ENCODE measurements at places on chromosomes 5 and 9.

DNA sequence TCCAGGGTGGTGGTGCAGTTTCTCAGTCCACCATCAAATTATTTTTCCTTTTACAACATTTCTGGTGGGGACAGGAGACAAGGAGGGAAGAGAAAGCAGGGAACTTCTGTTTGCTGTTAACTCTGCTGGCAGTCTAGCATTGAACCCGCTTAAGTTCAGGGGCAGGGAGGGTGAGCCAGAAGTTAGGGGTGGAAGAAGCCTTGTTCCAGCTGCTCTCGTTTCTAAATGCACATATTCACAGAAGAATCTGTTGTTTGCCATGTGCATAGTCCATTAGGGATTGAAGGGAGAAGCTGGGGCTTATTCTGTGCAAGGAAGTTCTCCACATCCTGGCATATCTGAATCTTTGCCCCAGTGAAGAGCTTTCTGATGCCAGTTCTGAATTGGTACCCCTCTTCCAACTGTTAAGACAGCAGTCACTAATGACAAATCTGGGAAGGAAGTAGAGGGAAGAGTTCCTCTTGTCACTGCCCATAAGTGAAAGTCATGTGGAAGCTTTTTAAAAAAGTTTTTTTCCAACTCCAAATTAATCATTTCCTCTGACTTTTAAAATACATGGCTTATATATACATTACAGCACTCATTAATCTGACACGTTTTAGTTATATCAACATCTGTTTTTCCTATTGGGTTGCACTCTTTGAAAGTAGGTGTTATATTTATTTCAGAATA is 32.6 kb upstream of the ACOT12 start:
- peak; percentile 60 for DNase-seq

- no peak for DNase-seq
Measured at GRCh38 chr9:134548185-134548584, 93.4 kb upstream of the COL5A1 start.

DNA sequence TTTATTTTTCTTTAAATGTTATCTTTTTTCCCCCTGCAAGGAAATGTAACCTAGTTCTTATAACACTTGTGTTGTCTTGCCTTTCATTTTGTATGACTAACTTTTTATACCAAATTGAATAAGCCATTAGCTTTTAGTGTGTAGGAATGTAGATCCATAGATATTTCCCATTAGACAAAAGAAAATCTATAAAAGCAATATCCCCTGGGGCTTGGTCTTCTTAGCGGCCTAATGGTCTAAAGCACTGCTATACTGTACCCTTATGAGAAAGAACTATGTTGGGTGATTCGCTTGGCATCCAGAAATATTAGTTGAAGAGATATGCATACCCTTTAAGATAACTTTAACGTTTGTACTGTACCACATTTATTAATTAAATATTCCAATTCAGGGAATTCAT is 289.2 kb downstream of the CCDC171 start:
- no peak for DNase-seq

GRCh38 chr5:123035360-123035917 is 1.1 kb downstream of the PPIC start:
- peak; percentile 39 for DNase-seq

GRCh38 chr5:112915831-112916230 is 6.2 kb downstream of the REEP5 start:
- DNase-seq: no peak

DNA sequence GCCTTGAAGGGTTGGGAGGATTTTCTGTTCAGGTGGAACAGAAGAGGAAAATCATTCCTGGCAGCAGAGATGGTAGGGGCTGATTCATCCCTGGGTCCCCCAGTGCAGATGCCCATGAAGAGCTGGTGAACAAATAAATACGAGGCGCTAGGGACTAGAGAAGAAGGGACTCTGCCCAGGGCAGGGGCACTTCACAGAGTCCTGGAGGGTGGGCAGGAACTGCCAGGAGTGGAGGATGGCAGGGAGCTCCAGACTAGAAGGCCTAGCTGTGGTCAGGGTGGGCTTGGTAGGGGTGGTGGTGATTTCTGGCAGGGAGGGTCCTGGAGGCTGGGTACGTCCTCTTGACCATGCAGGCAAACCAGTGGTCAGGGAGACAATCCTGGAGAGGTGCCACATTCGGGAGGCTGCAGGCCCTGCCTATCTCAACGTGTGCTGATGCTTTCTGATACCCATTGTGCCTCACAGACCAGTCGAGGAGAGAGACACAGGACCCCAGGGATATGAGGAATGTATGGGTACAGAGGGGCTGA is 69.9 kb downstream of the CRB2 start:
- no peak for DNase-seq

DNA sequence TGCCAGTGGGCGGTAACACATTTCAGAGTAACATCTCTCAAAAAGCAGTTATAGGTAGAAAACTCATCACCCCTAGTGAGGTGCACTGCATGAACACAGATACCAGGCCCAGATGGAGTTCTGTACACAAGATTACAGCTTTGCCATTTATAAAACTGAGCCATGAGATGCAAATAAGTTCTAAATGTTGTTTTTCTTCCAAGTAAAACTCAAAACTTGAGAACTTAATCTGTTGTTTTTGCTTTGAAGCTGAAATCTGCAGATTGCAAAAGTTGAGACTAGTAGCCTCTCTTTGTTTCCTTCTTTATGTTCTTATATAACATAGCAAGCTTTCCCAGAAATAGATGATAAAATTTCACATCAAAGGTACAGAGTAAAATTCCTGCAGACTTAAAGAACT is 434.1 kb downstream of the PLK2 start:
- DNase-seq: no peak

DNA sequence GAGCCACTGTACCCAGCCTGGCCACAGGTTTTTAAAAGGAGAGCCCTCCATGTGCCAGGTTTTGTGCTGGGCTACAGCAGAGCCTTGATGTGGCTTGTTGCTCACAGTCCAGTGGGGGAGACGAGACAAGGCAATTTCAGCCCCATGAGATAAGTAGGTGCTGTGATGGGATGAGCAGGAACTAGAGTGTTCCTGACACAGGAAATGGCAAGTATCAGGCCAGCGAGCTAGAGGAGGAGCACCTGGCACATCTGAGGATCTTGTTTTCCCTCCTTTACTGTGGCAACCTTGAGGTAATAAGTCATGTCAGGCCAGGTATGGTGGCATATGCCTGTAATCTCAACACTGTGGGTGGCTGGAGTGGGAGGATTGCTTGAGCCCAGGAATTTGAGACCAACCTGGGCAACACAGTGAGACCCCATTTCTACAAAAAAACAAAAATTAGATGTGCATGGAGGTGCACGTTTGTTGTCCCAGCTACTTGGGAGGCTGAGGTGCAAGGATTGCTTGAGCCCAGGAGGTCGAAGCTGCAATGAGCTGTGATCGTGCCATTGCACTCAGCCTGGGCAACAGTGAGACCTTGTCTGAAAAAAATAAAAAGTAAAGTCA is 3.8 kb upstream of the ZDHHC12 start:
- no peak for DNase-seq

GRCh38 chr9:109064963-109065702 is 51.8 kb upstream of the CTNNAL1 start:
- DNase-seq: no peak

- DNase-seq: peak; percentile 20
Measured at GRCh38 chr5:181232593-181232992, 9.5 kb downstream of the TRIM41 start.

DNA sequence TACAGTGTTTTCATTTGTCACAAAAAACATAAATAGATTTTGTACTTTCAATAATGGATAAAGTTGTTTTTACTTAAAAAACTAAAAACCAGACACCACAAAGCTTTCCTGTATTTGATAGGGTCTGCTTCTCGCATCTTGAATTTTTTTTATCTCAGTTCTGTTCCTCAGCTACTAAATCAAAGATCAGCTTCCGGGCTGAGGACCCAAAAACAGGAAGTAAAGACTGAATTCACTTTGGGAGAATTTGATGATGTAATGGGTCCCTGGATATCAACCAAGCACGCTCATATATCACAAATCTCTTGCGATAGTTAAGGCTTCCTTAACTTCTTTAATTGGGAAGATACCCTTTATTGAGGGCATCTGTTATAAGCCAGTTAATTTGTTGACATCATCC is 24.1 kb downstream of the ITK start:
- no peak for DNase-seq

- DNase-seq: no peak
Measured at GRCh38 chr5:172828911-172829431, 5.1 kb upstream of the ERGIC1 start.

GRCh38 chr9:96487029-96487396 is 37.0 kb downstream of the HABP4 start:
- no peak for DNase-seq

GRCh38 chr5:59660737-59661136 is 232.8 kb downstream of the PDE4D start:
- no peak for DNase-seq

- DNase-seq: no peak
Measured at GRCh38 chr5:77981820-77982219, 205.7 kb upstream of the TBCA start.

DNA sequence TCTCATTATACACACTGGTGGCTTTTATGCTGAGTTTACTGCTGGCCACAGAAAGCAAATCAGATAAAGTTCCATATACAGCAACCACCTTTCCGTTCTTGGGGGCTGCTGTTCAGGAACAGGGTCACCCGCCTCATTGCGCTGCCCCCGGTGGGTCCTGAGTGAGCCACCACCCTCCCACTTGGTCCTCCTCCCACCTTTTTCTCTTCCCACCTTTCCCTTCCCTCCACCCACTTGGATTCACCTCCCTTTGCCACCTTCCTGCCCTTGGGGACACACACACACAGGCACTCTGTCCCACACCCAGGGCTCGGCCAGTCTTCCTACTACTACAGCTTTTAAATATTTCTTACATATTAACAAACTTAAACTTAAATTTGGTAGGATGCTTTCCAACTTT is 127.6 kb downstream of the WDR70 start:
- DNase-seq: no peak

- DNase-seq: no peak
Measured at GRCh38 chr5:78467752-78468357, 107.4 kb downstream of the SCAMP1 start.

DNA sequence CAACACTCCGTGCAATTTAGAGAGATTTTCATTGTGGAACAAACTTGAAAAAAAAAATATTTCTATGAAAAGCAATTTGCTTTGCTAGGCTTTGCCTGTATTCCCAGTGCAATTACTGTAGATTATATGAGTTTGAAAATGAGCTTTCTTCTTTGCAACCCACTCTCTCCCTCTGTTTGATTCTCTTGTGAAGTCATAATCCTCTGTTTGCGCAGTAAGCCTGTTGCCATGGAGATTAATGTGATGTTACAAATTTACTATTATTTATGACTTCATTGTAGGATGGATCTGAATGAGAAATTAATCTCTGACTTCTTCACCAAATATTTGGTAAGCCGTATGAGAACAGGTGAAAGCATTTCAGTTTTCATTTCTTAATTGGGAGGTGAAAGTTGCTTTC is 320.3 kb downstream of the SPATA31D1 start:
- DNase-seq: no peak

- DNase-seq: no peak
Measured at GRCh38 chr5:150107909-150108447, 21.6 kb upstream of the CSF1R start.

- no peak for DNase-seq
Measured at GRCh38 chr9:126372716-126373115, 46.1 kb downstream of the MVB12B start.

DNA sequence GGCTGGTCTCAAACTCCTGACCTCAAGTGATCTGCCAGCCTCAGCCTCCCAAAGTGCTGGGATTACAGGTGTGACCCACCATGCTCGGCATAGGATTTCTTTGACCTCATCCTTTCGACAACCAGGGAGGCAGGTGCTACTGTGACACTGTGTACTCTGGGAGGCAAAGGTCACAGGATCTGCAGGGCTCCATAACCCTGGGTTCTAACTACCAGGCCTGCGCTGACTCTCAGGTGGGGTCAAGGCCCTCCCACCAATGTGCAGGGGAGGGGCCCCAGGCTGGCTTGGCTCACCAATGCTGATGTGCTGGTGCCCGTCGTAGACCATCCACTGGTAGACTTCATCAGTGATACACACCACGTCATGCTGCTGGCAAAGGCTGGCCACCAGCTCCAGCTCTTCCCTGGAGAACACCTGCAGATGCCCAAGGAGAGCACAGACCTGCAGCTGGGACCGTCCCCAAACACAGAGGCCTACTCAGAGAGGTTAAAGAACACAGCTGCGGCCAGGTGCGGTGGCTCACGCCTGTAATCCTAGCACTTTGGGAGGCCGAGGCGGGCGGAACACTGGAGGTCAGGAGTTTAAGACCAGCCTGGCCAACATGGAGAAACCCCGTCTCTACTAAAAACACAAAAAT is 7.0 kb upstream of the SPOUT1 start:
- peak; percentile 66 for DNase-seq

- DNase-seq: no peak
Measured at GRCh38 chr9:36559036-36559695, 13.5 kb upstream of the MELK start.

- DNase-seq: no peak
Measured at GRCh38 chr5:19031491-19031890, 956.5 kb downstream of the CDH18 start.

DNA sequence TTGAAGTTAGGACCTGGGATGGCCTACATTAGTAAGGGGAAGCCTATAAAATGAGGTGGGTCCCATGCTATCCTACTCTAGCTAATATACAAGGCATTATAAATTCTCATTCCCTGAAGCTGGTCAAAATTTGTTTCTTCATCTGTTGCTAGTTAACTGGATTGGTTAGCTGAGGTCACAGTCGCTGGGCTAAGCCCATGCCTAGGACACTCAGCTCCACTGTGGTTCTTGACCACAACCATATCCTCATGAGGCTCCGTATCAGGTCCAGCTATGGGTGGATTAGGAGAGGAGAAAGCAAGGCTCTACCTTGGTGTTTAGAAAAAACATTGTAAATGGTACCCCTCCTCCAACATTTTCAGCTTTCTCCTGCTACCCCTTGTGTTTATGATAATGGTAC is 52.8 kb upstream of the RAI14 start:
- DNase-seq: no peak

- no peak for DNase-seq
Measured at GRCh38 chr9:134775081-134775951, 105.3 kb upstream of the FCN2 start.

DNA sequence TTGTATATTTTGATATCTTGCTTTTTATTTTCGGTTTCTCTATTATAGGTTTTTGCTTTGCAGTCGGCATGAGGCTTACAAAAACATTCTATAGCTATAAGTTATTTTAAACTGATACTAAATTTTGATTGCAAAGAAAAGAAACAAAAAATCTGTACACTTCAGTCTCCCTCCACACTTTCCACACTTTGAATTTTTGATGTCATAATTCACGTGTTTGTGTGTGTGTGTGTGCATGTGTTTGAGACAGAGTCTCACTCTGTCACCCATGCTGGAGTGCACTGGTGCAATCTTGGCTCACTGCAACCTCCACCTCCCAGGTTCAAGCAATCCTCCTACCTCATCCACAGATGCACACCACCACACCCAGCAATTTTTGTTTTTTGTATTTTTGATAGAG is 124.9 kb downstream of the MRPS30 start:
- no peak for DNase-seq

All from left lung (tissue), 14 donors.